ENCODE measurements at places on chromosomes 2 and 18.

- no peak for DNase-seq
Measured at GRCh38 chr2:30663321-30663720, 143.9 kb downstream of the CAPN13 start.

GRCh38 chr2:231489990-231490389 lies 25.7 kb upstream of the NCL start:
- no peak for DNase-seq

DNA sequence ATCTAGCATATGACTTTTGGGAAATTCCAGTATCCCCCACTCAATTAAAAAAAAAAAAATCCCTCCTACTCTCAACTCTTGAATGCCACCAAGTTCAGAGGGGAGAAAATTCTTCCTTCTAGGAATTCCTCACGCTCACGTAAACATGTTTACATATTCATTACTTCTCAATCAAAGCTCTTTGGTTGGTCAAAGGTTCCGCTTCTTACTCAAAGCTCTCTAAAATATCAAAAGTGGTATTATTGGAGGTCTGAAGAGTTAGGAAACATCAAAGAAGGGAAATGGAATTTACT lies 4.1 kb downstream of the DOCK10 start:
- DNase-seq = no peak

GRCh38 chr2:190532581-190532980 lies 1.9 kb downstream of the NEMP2 start:
- no peak for DNase-seq

DNA sequence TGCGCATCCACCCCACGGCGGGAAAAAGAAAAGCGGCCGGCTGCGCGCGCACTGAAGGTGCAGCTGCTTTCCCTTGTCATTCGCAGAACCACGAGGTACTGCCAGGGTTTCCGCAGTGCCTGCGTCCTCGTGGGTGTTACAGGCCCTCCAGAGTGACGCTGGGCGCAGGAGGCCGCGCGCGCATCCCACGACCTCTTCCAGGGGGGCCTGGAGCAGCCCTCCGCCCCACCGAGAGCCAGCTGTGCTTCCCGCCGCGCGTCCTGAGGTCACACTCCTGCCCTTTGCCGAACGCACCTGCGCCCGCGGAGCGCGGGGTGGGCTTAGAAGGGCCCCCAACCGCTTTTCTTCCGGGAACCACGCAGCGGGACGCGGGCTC lies 378 bp upstream of the IAH1 start:
- DNase-seq = peak; percentile 53

DNA sequence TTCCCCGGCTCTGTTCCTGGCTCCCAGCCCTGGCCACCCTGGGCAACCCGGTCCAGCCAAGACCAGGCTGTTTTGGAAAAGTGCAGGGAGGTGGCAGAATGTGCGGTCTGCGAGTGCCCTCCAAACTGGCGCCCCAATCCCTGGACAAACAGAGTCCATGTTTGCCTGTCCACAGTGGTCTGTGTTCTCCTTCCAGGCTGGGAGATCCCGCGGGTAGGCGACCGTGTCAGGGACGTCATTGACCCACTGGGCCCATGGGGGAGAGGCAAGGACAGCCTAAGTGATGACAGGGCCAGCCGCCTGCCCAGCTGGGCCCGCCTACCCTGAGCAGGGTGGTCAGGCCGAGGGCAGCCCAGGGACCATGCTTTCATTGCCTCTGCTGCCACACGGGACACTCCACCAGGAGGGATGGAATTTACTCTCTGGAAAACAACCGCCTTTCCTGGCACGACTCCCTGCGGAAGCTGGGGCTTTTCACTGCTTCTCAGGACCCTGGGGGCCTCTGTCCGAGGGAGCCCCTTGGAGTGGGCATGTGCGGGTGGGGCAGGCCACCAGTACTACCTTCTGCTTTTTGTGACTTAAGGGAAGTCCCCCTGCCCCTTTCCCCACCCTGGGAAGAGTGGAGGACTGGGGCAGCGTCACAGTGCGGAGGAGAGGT lies 20.1 kb downstream of the CYP26B1 start:
- no peak for DNase-seq

- DNase-seq = peak; percentile 73
Measured at GRCh38 chr18:44743631-44744030, 62.9 kb downstream of the SETBP1 start.

- DNase-seq = no peak
Measured at GRCh38 chr2:159317392-159318088, 31.0 kb upstream of the WDSUB1 start.

DNA sequence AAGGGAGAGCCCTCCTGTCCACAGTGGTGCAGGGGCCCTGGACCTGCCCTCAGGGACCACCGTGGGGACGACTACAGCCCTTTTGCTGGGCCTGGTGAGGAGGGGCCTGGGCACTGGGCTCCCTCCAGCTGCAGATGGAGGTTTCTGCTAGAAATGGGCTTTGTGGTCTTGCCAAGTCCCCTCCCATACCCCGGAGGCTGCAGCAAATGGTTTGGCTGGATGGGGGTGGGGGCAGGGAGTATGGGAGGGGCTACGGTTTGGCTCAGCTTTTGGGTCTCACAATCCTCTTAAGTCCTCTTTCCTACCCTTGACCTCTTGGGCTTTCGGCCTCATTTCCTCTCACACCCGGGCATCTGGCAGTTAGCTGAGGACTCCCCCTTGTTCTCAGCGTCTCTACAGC lies 21.7 kb downstream of the TET3 start:
- no peak for DNase-seq

DNA sequence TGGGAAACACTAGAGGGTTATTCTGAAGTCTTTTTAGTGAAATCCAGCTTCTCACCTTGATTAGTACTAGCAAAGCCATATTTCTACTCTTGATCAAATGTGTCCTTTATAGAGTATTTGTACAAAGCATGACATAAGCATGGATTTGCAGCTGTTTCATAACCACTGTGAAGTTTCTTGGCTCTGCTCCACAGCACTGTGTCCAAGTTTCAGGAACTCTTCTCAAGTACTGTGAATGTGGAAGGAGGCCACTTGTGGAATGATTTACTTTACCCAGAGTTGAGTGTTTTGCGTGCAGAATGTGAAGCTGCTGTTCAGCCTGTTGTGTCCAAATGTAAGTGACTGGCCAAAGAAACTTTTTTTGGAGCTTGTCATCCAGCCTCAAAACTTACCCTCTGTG lies 16.2 kb upstream of the MAPRE2 start:
- no peak for DNase-seq

- no peak for DNase-seq
Measured at GRCh38 chr2:6921321-6921922, 4.2 kb downstream of the RNF144A start.

GRCh38 chr2:166881177-166881576 lies 7.1 kb upstream of the XIRP2 start:
- no peak for DNase-seq

GRCh38 chr18:47168913-47169312 lies 7.3 kb downstream of the IER3IP1 start:
- DNase-seq = no peak

DNA sequence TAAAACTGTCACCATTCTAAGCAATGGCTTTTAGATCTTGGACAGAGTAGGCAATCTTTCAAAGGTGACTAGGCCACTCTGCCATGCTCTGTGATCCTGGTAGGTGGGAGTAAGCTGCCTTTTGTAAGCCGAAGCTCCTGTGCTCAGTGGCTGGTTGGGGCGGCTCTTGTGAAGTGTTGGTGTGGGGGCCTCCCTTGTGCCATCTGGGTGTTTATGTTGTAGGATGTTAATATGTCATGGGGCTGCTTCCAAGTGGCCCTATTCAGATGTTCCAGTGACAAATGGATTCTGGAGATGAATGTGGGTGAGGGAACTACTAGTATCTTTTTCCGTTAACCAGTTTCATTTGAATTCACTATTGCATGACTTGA lies 116.8 kb upstream of the SPRED2 start:
- no peak for DNase-seq

DNA sequence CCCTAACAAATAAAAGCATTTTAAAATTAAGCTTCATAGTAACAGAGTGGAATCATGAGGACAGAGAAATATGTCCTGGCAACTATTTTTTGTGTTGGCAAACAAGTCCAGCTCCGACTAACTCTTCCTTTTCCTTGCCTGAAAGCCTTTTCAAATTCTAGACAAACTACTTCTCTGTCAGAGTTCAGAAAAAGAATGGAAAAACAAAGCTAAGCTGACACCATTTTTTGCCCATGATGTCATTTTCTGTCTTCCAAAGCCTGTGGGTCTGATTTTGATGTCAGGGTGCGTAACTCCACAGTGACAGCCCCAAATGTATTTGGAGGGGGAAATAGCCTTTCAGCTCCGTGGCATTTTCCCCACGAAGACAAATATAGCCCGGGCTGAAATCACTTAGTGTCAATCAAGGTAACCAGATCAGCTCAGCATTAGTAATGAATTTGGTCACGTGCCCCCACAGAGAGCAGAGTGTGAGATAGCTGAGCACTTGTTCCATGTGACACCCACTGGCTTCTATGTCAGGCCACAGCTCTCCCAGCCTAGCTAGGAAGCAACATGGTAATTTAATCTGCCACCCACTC lies 233.0 kb upstream of the SIX2 start:
- DNase-seq = no peak

DNA sequence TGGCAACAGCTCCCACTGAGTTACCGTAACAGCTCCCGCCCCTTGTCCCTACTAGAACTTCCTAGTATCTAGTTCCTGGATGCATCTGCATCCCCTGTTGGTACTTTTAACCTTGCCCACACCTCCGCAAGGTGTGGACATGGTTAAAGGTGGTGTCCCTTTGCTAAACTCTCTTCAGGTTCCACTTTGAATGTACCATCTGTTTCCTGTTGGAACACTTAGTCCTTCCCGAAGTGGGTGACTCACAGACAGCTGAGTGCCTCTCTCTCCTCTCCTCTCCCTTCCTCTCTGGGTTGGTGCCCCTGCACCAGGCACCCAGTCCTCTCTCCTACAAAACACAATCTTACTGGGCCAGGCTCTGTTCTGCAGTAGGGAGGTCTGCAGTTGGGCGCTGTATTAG lies 19.6 kb upstream of the REL start:
- DNase-seq = no peak

DNA sequence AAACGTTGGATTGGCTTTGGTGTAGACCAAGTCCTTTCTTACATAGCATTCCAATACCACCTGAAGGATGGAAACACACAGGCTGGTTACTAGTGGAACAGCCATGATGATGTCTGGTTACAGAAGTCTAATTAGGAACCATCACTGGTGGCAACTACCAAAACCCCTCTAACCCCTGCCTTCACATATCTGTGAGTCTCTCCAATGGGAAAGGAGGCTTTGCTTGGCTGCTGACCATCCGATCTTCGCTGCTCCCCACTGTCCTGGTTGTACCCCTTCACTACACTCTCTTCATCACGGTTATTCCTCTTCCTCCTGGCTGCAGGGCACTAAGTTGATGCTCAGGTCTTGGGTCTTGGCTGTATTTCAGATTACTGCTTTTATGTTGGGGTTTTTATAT lies 97.7 kb downstream of the SPRED2 start:
- DNase-seq = no peak

GRCh38 chr2:33321236-33321771 lies 155.1 kb upstream of the RASGRP3 start:
- no peak for DNase-seq

DNA sequence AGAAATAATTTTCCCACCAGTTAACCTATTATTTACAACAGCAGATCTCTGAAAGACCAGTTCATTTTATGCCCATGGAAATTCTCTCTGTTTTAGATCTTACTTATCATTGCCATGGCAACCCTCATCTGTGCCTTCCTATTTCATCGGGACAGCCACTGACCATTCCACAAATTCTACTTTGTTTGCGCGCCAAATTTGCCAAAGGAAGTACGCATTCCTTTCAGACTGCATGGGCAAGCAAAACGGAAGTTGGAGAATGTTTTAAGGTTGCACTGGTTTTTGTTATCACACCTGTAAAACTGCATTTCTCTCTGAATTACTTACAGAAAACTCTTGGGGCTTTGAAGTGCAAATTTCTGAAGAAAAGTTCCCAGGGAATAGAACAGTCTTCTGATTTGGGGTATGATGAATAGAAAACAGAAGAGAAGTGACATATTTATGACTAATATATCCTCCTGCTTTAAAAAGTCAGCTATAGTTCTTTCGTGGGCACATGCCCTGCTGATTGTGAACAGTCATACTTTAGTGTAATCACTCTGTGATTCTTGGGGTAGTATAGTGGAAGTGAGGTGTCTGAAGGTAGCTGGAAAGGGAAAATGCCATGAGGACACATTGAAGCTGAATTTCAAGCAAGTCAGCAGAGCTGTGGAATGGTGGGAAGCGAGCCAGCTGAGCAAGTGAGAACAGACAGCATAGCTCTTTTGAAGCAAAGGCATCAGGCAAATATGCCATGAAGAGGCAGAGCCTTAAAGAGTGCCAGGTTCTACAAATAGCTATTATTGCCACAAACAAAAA lies 20.9 kb downstream of the NETO1 start:
- DNase-seq = no peak

- DNase-seq = no peak
Measured at GRCh38 chr18:27314996-27315395, 129.9 kb upstream of the CHST9 start.

GRCh38 chr2:230930928-230931555 lies 6.0 kb upstream of the GPR55 start:
- DNase-seq = no peak

DNA sequence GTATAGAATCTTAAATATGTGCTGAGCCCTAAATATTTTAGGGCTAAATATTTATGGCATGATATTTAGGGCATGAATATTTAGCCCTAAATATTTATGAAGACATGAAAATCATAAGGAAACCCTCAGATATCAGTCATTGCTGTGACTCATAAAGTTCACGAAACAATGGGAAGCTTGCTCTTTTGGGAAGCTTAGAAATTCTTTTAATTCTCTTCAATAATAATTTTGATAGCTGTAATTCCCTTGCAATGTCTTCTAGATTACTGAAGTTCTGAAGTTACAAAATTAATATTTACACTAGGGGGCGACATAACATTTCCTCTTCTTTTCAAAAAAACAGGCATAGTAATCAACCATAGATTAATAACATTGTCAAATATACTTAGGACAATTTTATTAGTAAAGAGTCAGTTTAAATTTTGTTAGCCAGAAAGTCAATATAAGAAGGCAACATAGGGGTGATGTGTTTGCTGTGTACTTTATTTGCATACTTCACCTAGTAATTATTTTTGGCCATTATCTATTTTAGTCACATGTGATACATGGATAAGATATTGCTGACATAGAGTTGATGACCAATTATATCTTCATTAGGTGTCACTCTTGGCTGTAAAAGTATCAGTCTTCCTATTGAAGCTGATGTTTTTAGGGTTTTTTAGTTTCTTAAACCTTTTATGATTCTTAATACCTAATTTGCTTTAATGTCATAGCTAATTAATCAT lies 13.2 kb downstream of the ZNF804A start:
- no peak for DNase-seq

- no peak for DNase-seq
Measured at GRCh38 chr2:109345091-109345490, 216.1 kb downstream of the SH3RF3 start.

DNA sequence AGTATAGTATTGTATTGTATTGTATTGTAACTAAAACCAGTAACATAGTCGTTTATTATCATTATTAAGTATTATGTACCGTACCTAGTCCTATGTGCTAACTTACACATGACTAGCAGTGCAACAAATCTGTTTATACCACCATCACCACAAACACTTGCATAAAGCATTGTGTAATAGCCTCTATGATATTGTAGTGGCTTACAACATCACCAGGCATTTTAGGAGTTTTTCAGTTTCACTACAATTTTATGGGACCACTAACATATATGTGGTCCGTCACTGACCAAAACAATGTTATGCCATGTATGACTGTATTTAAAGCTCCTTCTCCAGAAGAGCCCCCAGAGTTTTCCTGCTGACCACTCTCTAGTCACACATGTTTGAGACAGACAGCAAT lies 306.2 kb downstream of the SETBP1 start:
- DNase-seq = no peak

GRCh38 chr18:23941791-23942190 lies 72.8 kb upstream of the TTC39C start:
- no peak for DNase-seq

Data from C1 segment of cervical spinal cord (tissue), 14 donors.